ENCODE measurements at places on chromosomes 6 and 20.
A peak's percentile ranks its signal among the peaks of the same experiment; 100 is the strongest.

DNA sequence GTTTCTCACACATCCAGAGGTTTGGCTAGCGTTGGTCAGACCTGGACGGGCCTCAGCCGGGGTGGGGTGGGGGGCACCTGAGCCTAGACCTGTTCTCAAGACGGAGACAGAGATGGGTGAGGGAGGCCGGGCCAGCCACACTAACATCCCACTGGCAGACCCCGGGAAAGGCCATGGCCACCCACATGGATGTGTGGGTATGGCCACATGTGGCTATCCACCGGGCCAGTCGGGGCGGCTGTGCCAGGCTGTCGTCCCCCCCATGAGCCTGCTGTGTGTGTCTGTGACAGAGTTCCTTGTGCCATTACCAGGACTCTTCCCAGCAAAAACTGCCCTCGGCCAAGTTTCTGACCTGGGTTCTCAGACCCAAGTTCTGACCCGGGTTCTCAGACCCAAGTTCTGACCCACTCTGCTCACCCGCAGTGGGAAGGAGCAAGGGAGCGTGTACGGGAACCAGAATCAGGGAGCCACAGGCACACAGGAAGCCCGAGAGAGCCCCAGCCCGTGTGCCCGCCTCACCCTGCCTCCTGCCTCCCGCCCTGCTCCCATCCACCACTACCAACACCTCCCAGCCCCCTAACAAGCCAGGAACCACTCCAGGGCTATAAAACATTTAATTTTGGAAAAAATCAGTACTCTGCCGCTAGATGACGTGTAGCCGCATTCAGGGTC, 255.5 kb downstream of the TAF4 start:
- no peak for DNase-seq

DNA sequence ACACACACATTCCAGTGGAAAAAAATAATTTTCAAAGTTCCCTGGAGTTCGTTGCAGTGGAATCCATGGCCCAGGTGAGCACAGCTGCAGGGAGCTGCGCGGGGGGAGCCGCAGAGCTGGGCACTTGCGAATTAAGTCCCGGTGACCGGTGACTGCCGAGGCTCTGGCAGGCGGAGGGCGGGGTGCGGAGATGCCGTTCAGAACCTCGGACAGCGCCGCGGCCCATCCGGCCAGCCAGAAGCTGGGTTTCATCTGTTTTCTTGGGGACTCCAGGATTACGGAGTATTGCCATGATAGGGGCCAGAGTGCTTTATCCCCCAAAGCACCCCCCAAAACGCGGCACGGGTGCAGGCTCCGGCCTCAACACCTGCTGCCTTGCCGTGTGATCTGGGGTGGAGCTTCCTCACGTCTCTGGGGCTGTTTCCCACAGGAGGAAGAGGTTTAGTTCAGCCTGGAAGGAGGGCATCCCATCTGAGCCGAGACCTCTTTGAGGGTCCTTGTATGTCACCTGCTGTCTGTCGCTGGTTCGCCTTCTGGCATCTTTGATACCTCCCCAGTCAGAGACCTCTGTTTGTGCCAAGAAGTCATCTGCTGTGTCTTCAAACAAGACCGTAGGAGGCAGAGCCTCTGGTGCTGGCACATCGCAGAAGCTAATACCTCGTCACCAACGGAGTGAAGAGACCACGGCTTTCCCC, 99.4 kb downstream of the YTHDF1 start:
- DNase-seq, result peak; percentile 71

GRCh38 chr20:16810216-16810615, 62.1 kb downstream of the OTOR start:
- no peak for DNase-seq

GRCh38 chr20:59376109-59376841, 75.9 kb downstream of the EDN3 start:
- no peak for DNase-seq

DNA sequence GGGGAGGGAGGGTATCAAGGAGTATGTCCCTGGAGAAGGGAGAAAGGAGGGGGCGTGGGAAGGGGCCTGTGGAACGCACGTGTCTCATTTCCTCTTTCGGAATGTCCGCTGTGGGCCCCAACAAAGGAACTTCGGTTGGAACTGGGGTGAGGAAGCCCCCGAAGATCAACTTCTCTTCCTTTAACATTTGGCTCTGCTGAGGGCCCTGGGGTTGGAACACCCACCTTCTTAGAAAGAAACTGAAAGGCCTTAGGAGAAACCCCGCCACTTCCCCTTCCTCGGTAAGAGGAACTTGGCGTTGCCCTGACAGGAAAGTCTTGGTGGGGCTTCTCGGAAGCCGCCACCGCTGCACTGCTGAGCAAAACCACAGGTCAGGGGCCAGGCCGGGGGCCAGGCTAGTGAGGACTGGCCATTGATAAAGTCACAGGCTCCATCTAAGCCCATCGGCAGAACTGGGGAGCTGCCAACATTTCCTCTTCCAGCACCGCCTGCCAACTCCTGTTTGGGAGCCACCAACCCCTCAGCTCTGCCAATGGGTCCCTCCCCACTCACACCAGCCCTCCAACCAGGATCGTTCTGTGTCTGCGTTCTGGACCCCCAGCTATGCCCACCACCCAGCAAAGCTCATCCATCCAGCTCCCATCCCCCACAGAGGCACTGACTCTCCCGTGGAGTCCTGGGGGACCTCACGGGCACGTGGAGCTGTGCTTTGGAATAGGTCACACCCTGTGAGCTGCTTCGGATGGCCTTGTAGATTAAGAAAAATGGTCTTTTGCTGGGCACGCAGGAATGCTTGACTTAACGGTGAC, 44.8 kb downstream of the FGD2 start:
- DNase-seq, result no peak

GRCh38 chr6:31614684-31615578, at the start of gene AIF1:
Gene AIF1 (plus strand): TSS chr6:31615234. CDS start chr6:31615330, 96 bp downstream.
- no peak for DNase-seq

GRCh38 chr6:106155219-106155830, 69.2 kb downstream of the PRDM1 start:
- no peak for DNase-seq

- DNase-seq, result no peak
Measured at GRCh38 chr6:166104107-166104506, 63.5 kb downstream of the TBXT start.

GRCh38 chr6:166278579-166279392, 29.4 kb downstream of the PRR18 start:
- no peak for DNase-seq

DNA sequence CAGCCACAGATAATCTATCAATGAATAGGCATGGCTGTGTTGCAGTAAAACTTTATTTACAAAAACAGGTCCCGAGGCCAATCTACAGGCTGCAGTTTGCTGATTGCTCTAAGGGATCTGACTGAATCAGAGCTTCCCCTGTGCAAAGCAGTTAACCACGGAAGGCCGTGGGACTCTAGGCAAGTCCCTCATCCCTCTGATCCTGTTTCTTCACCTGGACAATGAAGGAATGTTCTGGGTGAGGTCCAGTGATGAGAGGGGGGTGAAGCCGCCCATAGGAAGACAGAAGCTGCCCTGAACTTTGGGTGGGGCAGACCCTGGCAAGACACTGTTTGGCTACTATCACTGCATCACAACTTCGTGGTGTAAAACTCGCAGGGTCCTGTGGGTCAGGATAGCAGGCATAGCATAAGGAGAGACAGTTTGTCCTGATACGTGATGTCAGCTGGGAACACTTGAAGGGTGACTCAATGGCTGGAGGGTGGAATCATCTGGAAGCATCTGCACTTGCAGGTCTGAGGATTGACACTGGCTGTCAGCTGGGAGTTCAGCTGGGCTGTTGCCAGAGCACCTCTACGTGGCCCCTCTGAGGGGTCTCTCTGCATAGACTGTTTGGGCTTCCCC, 33.3 kb upstream of the TGM2 start:
- peak; percentile 84 for DNase-seq

GRCh38 chr6:161922631-161923119, 648.8 kb upstream of the AGPAT4 start:
- peak; percentile 73 for DNase-seq

- no peak for DNase-seq
Measured at GRCh38 chr20:32875673-32876072, 16.9 kb downstream of the EFCAB8 start.

GRCh38 chr6:112241820-112242429, 12.4 kb downstream of the LAMA4 start:
- DNase-seq, result no peak

GRCh38 chr6:162157167-162157870, 570.2 kb downstream of the PRKN start:
- no peak for DNase-seq

DNA sequence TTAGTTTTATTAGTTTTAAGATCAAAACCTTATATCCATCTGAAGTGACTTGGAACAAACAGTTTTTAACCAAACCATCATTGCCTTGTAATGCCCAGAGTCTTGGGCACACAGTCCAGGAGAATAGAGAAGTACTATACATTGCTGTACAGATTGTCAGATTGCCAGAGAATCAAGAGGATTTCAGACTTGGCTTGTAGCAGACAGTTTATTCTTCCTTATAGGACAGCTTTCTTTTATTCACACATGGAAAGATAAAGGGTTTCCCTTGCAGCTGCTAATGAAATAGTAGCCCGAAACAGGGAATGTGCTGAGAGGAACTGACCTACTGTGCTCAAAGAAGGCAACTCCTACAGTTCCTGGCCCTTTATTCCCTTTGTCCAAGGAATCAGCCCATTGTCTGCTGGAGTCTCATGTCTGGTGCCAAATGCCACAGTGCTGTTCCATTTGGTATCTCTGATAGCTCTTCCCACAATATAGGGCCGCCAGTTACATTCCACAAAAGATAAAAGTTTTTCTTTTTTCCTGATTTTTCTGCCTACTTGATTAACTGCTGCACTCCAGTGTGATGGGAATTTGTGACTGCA, 30.6 kb downstream of the DCBLD1 start:
- no peak for DNase-seq

DNA sequence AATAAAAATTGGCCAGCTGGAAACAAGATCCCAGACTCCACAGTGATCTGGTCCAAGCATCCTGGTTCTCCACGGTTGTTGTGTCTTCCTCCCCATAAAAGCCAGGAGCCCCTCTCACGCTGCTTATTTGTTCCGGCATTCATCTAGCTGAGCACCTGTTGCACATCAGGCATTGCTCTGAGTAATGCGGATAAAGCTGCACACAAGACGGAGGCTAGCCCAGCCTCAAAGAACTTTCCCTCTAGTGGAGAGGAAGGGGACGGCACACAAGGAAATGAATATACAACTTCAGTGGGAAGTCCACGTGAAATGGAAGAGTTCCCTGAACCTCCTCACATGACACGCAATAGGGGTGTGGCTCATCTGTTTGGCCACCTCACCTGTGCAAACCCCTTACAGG, 30.3 kb upstream of the NXT1 start:
- DNase-seq, result no peak

GRCh38 chr6:44540881-44541280, 153.4 kb downstream of the CDC5L start:
- no peak for DNase-seq

- no peak for DNase-seq
Measured at GRCh38 chr6:54264581-54265272, 43.5 kb upstream of the TINAG start.

DNA sequence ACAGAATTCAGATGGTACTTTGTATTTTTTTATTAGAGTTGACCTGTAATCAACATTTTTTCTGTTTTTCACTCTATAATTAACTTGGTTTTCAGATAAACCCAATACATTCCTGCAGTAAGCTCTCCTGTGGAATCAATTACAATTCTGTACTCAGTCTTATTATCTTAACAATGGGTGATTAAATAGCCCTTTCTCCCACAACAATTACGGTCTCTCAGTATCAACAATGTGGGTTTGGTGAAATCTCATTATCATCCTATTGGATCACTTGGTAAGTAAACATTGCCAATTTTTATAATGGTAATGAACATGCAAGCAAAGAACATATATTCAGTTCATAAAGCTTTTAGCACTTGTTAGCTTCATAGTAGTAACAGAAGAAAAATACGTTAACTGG, 438.9 kb upstream of the EPHA7 start:
- no peak for DNase-seq

GRCh38 chr20:58421497-58421850, 32.4 kb downstream of the VAPB start:
- DNase-seq, result no peak

GRCh38 chr20:38471987-38472512, 593 bp upstream of the RALGAPB start:
- DNase-seq, result no peak

DNA sequence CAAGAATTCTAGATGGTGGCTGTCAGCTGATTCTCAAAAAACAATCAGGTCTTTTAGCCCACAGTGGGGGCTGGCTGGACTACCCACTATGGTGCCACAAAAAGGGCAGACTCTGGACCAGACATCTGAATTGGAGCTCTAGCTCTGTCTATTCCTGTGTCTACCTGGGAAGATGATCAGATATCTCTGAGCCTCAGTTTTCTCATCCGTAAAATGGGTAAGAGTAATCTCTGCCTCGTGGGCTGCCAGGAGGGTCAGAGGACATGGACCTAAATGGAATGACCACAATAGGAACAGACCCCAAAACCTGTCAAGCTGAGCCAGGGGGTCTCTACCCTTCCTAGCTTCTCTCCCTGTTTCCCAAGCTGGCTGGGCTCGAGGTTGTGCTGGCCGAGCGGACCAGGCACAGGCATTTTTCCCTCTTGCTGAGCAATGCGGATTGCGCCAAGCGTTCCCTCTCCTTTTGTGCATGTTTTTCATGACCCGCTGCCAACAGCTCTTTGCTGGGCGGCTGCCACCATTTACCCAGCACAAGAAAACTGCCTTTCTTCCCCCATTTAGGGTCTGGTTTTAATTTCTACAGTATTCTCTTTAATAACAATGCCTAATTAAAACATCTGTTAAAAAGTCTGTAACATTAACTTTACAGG, 74.7 kb upstream of the MAFB start:
- no peak for DNase-seq

DNA sequence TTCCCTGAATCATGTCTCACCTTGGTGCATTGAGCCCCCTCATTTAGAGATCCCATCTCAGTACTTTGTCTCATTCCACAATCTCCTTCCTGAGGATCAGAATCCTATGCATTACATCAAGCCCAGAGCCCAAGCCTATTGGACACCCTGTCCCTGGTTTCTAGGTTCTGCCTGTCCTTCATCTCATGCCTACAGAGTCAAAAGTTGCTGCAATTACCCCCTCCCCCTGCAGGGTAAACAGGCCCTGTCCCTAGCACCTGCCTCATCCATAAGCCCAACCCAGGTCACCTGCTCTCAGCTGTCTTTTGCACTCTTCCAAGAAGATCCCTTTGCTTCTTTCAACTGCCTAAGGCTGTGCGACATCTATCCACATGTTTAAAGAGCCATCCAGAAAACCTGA, 93.9 kb downstream of the SPTLC3 start:
- DNase-seq, result peak; percentile 54

- DNase-seq, result no peak
Measured at GRCh38 chr6:37049758-37050044, 44.2 kb downstream of the FGD2 start.

DNA sequence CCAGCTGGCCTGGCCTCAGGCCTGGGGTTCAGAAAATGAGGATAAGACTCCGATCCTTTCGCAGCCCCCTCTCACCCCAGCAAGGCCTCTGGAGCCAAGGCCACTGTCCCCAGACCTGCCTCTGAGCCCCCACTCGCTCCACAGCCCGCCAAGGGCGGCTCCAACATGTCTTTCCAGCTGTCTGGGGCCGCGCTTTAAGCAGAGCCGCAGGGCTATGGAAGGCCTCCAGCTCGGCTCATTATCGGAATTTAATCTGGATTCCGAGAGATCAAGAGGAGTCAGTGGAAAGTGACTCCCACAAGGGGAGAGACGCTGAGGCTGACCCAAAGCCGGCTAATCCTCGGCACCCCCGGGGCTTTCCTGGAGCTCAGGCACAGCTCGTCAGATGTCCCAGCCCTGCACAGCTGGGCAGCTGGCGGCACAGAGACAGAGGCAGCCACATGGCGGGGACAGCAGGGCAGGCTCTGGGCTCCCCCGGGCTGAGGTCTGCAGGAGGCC, 41.8 kb downstream of the BMP7 start:
- DNase-seq, result no peak

Measured in islet precursor cell (in vitro differentiated cells).